ENCODE measurements at places on chromosomes 16 and 17. TPM values are rescaled to one million over a fixed set of nuclear protein-coding genes. Genes with fewer than 3 reads are reported as not detected.

The ABI3 gene
- total RNA-seq = 1.00 TPM

The CLDN9 gene
- total RNA-seq = not detected

The SPNS2 gene
- 38.7 TPM for total RNA-seq

The SBK1 gene
- total RNA-seq = 28.1 TPM

The ADAD2 gene
- not detected for total RNA-seq

- DNase-seq = no peak
Measured at GRCh38 chr16:2341456-2342447, 1.2 kb upstream of the ABCA3 start.

GRCh38 chr16:87333101-87333500 is 15.9 kb upstream of the C16orf95 start:
- DNase-seq = no peak

GRCh38 chr17:44132275-44132821 is 8.9 kb upstream of the HDAC5 start:
- DNase-seq = no peak

DNA sequence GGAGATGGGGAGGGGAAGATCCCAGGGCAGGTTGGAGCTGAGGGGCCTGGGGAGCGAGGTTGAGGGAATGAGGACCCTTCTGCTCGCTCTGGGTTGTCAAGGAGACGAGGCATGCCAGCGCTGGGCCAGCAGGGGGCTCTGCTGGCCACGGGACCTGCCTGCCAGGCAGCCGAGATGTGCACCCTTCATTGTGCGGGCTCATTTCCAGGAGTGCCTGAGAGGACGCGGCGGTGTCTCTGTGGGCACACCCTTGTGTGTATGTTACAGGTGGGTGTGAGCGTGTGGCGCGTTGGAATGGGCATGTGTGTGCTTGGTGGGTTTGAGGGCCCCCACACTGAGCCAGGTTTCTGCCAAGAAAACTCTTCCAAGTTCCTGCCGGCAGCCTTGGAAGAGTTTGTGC is 15.9 kb downstream of the ARHGAP23 start:
- DNase-seq = peak; percentile 68

- peak; percentile 7 for DNase-seq
Measured at GRCh38 chr17:66834919-66835454, at the start of gene CACNG5. Gene CACNG5, plus strand, starts transcription at chr17:66835117. Its CDS starts 42,216 bp downstream, at chr17:66877333.

DNA sequence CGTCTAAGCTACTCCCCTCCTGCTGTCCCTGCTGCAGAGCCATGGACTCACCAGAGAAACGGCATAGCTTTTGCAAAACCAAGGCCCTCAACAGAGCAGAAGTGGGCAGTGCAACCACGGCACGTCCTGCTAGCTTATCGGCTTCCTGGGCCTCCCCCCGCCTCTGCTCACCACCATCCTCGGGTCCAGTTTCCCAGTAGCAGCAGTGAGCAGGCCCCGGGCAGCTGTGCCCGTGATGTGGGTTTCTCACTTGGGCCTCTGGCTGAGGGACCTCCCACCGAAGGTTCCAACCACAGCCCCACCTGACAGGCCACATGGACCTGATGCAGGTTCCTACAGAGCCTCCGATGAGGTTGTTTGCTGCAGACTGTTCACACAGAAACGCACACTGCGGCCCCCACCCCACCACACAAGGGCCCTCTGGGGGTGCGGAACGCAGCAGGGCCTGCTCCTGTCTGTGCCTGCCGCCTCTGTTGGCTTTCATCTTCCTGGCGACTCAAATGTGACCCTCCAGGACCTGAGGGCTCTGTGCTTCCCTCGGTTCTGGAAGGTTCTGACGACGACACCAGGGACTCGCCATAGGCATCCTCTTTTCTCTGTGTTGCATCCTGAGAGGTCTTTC is 24.8 kb downstream of the PDIA2 start:
- no peak for DNase-seq

GRCh38 chr17:5587438-5588032 is 3.2 kb upstream of the NLRP1 start:
- peak; percentile 78 for DNase-seq

DNA sequence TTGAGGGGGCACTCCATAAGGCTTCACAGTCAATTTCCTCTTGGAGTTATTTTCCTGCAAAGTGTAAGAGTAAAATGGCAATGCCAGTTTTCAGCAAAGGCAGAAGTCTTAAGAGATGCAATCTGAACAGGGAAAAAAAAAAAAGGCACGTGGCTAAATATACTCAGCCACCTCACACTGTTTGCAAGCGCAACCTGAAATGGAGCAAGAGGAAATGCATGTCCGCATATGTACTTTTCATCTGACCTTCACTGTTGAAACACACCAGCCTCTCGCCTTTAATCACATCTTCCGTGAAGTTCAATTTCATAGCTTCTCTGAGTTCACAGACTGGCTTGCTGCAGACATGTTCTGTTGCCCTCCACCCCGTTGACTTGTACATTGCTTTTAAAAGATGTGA is 101.4 kb downstream of the KATNIP start:
- no peak for DNase-seq

DNA sequence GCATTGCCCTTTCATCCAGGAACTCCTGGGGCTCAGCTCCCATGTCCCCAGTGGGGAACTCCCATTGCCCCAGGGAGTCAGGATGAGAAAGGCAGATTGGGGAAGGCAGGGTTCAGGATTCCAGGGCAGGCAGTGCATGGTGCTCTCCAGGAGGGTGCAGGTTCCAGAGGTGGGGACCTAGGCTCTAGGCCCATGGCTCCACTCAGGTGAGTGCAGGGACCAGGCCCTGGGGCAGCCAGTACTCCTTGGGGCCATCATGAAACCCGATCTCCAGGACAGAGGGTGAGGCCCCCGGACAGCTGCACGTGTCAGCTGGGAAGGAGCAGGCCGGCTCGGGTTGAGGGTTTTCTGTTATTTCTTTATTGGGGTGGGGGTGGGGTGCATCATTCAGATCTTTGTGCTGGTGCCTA is 1.3 kb upstream of the MTSS2 start:
- no peak for DNase-seq

DNA sequence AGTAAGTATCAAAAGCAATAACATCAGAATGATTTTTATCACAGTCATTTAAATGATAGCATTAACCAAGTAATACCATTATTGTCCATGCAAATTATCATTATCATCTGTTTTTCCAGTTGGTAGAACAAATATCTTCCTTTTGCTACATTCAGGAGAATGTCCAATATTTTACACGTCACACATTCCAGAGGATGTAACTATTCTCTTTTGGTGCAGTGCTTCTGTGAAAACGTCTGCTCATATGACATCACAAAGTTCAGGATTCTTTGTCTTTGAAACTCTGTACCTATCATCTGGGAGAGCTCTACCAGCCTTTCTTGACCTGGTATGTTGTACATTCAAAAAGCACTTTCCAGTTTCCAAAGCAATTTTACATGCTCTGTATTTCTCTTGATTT is 40.2 kb upstream of the PITPNM3 start:
- no peak for DNase-seq

DNA sequence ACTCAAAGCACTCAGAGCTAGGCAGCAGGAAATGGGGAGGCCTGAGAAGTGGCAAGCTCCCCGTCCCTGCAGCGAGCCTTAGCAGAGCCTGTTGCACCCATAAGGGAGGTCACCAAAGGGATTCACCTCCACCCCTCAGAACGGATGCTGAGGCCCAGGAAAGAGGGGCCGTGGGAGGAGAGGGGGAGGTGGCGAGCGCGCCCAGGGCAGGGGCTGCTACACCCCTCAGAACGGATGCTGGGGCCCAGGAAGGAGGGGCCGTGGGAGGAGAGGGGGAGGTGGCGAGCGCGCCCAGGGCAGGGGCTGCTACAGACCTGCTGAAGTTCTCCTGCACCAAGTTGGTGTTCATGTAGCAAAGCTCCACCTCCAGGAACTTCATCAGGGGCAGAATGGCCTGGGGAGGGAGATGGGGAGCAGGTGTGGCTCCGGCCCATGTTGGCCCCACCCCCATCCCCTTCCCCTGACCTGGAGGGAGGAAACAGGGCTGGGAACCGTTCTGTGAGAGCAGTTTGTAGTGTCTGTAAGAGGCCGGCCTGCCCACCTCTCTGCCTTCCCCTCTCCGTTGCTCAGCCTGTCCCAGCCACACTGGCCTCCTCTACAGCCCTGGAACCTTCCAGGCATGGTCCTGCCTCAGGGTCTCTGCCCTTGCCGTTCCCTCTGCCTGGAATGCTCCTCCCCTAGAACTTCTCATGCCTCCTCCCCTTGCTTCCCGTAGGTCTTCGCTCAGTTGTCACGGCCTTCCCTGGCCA is 11.4 kb downstream of the UNC13D start:
- DNase-seq = no peak

DNA sequence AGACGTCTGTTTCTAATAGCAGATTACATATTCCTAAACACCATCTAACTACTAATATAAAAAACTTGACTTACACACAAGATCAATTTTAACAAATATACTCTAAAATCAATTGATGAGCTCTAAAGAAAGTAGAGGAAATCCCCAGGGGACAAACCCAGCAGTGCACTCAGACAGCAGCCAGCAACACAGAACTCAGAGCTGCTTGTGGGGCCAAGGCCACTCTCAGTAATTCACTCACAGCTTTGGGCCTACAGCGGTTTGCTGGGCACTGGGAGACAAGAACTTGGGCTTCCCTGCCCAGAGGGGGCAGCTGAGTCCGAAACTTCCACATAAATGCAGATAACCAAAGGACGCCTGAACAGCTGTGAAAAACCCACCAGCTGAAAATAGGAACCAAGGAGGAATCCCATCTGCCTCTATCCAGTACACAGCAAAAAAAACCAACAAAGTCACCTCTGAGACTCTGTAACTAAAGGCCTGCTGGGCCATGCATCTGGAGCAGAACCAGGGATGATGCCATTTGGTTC is 21.4 kb downstream of the NPLOC4 start:
- no peak for DNase-seq

DNA sequence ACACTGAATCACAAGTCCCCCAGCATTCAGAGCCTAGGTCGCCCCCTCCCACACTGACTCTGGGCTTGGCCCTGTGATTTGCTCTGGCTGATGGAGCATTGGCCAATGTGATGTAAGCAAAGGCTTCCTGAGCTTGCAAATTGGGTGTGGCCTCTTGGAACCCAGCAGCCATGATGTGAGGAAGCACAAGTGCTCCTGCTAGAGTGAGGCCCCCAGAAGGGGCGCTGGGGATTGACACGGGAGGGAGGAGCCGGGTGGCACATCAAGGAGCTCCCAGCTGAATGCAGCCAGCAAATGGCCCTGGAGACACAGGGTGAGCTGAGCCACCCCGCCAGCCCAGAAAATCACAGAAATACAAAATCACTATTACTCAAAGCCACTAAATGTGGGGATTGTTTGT is 308.5 kb downstream of the C16orf95 start:
- DNase-seq = no peak

DNA sequence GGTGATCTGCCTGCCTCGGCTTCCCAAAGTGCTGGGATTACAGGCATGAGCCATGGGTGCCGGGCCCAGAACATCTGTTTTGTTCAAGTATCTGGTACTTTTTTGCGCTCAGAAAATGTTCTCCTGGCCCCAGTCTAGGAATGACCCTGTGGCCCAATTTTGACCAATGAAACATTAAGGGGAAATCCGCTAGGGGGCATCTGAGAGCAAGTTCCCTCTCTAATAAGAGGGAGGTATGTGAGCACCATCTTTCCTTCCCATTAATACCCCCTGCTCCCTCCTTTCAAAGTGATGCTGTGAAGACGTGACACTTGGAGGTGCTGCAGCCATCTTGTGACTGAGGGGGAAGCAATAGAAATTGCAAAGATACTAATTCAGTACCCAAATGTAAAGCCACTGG is 16.5 kb upstream of the CLEC3A start:
- DNase-seq = no peak

- no peak for DNase-seq
Measured at GRCh38 chr17:44655983-44656710, at the start of gene MEIOC. Gene MEIOC, plus strand, starts transcription at chr17:44656468. Its CDS starts 146 bp downstream, at chr17:44656614.

DNA sequence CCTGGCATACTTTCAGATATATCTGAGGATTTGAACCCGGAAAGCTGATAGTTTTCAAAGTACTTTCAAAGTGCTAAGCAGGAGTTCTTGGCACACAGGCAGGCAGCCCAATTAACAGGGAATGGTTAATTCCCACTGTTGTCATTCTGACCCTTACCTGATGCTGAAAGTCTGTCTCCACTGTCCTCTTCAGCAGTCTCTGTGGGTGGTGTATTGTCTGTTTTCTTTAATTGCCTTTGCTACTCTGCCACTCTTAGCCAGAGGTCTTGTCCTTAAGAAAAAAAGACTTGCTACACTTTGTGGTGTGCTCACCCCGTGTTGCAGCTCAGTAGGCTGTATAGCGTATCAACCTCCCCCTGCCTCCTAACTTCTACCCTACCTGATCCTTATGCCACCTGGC is 63.2 kb upstream of the SLC12A3 start:
- no peak for DNase-seq

- no peak for DNase-seq
Measured at GRCh38 chr16:71626858-71627213, 852 bp downstream of the MARVELD3 start.

DNA sequence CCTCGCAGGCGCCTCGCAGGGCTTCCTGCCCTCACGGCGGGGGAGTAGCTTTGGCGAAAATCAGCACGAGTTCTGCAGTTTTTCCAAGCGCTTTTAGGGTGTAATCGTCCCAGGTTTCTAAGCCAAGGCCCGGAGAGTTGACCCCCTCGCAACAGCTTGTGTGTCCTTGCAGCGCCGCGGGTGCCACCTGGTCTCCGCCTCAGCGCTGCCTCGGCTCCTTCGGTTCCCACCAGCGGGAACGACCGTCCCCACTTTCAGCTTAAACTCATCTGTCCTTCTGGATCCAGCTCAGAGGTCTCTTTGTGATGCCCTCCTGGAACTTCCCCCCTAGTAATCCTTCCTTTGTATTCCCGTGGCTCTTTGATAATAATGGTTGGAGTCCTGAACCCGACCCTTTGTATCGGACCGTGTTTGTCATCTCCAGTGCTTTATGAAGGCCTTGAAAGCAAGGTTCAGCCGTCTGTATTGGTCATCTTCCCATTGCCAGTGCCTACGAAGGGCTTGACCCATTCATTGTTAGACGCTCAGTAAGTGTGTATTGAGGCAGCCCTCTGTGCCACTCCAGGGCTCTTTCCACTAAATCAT is 858 bp upstream of the SMARCE1 start:
- DNase-seq = peak; percentile 47

- no peak for DNase-seq
Measured at GRCh38 chr16:68367440-68367839, 56.6 kb downstream of the PRMT7 start.

DNA sequence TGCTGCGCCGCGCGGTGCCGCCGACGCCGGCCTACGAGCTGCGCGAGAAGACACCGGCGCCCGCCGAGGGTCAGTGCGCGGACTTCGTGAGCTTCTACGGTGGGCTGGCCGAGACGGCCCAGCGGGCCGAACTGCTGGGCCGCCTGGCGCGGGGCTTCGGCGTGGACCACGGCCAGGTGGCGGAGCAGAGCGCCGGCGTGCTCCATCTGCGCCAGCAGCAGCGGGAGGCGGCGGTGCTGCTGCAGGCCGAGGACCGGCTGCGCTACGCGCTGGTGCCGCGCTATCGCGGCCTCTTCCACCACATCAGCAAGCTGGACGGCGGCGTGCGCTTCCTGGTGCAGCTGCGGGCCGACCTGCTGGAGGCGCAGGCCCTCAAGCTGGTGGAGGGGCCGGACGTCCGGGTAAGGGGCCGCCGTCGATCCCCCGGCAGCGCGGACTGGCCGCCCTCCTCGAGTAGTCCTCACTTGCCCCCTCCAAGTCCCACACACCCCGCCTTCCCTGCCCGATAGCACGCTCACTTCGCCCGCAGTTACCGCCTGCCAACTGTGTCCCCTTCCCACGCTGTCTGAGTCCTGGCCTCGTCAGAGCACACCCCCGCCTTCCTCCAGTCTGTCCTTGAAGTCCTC is 470 bp downstream of the MLYCD start:
- DNase-seq = peak; percentile 47

GRCh38 chr16:23634461-23635036 is 6.6 kb downstream of the PALB2 start:
- DNase-seq = no peak

GRCh38 chr17:59007995-59008394 is 98.7 kb downstream of the TRIM37 start:
- DNase-seq = no peak

GRCh38 chr17:81126281-81127132 is 38.8 kb upstream of the PVALEF start:
- no peak for DNase-seq

Data from cerebellum (tissue), 4 donors.